ENCODE measurements at places on chromosomes 7 and 10.

- no peak for DNase-seq
Observed at GRCh38 chr10:62735464-62736167, 68.9 kb upstream of the ADO start.

- DNase-seq, result no peak
Observed at GRCh38 chr10:66214721-66215404, 711.0 kb upstream of the LRRTM3 start.

- DNase-seq, result no peak
Observed at GRCh38 chr10:23373156-23373555, 28.6 kb upstream of the C10orf67 start.

- peak; percentile 44 for DNase-seq
Observed at GRCh38 chr7:66145400-66146104, 30.9 kb downstream of the CRCP start.

DNA sequence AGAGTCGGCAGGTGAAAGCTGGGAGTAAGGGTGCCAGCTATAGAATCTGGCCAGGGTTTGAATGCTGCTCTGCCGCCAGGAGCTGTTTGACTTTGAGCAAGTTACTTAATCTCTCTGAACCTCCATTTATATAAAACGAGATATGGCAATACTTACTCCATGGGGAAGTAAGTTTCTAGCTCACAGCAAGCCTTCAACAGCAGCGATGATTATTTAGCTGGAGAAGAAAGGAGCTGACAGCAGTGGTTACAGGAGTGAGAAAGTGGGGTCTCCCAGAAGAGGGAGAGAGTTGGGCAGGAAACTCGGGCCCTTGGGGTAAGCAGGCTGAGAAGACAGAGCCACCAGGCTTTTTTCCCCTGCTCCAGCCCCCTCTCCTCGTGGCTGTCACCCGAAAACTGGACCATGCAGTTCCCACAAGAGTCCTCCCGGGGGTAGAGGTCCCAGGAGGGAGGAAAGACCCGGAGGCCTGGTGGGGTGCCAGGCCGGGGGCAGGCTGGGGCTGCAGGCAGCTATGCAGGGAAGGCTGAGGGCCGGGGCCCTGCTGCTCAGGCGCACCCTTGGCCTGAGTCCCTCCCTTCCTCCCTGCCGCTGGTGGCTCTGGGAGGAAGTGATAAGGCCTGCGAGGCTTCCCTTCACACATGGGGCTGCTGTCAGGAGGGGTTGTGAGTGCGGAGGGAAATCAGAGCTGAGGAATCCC lies 3.5 kb downstream of the NOS3 start:
- no peak for DNase-seq

DNA sequence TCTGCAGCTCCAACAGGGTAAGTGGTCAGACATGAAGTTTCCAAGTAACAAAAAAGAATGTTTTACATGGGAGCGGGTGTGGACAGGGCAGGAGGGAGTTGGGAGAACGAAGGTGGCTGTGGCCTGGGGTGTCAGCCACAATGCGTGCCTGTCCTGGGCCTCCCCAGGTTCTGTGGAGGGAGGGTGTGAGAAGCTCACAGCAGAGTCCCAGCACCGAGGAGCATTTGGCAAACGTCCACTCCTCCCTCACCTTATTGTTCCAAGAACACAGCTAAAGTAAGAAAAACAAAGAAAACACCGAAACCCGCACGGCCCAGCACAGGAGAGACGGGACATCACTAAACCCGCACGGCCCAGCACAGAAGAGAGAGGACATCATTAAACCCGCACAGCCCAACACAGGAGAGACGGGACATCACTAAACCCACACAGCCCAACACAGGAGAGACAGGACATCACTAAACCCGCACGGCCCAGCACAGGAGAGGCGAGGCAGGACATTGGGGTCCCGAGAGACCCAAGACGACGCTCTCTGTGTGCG lies 226.4 kb downstream of the MAD1L1 start:
- DNase-seq, result no peak

DNA sequence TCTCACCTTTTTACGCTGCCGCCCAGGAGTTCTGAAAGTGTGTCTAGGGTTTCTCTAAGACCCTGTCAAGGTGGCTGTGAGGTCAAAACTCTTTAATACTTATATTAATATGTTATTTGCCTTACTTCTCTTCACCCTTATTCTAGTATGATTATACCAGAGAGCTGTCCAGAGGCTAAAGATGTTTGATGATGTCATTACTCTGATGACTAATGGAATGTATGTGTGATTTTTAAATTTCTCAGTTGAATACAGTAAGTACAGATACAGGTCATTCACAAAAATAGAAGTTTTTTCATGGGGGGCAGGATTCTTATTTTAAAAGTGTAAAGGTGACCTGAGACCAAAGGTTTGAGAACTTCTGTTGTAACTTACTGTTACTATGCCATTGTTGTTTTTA lies 150.6 kb upstream of the FOXP2 start:
- DNase-seq, result no peak

DNA sequence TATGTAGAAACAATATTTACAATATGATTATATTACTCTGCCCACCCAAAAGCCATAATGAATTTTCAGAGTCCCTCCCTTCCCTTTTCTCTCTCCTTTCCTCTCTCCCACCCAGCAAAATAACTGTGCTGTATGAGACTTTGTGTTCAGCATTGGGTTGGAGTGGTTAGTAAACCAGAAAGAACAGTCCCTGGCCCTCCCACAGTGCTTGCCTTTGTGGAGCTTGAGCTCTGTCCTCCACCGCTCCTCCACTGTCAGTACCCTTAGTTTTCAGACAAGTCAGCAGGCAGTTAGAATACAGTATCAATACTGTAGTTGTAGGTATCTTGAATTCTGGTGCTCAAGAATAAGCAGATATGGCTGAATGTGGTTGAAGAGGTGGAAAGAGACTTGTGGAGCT lies 92.7 kb downstream of the CDK14 start:
- DNase-seq, result no peak

GRCh38 chr7:36367561-36368077 lies 22.0 kb upstream of the ANLN start:
- DNase-seq, result no peak

GRCh38 chr7:131620673-131621609 lies 64.5 kb upstream of the PODXL start:
- DNase-seq, result no peak

GRCh38 chr10:57638411-57638810 lies 629.3 kb downstream of the IPMK start:
- no peak for DNase-seq

DNA sequence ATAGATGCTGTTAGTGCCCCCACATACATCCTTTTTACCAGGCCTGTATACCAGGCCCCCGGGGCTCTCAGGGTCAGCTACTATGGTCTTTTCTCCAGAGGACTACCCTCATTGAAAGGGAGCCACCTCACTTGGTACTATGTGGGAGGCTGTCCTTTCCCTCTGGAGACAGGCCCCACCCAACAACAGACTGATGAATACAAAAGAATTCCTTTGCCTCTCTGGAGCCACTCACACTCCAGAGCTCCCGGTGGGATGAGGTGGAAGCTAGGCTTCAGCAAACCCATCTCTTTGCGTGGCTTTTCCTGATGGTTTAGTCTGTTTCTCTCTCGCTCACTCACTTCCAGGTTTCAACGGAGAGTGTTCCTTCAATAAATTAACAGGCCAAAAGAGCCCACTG lies 30.3 kb downstream of the ANKMY2 start:
- no peak for DNase-seq

GRCh38 chr10:96339956-96340904 lies 18.6 kb downstream of the OPALIN start:
- peak; percentile 47 for DNase-seq

- peak; percentile 69 for DNase-seq
Observed at GRCh38 chr7:108079648-108080591, 50.2 kb downstream of the LAMB4 start.

DNA sequence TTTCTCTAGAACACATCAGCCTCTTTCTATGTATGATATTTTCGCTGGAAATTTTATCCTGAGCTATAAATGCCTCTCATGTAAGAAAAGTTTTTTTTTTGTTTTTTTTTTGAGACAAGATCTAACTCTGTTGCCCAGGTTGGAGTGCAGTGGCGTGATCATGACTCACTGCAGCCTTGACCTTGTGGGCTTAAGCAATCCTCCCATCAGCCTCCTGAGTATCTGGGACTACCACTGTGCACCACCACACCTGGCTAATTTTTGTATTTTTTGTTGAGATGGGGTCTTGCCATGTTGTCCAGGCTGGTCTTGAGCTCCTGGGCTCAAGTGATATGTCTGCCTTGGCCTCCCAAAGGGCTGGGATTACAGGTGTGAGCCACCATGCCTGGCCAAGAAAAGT lies 80.4 kb downstream of the ADK start:
- DNase-seq, result no peak

GRCh38 chr10:4807761-4808507 lies 18.1 kb upstream of the AKR1E2 start:
- DNase-seq, result no peak

- DNase-seq, result no peak
Observed at GRCh38 chr10:44671319-44671718, 239.8 kb upstream of the TMEM72 start.

GRCh38 chr10:103193107-103193819 lies at the start of gene NT5C2:
Gene NT5C2, minus strand, starts transcription at chr10:103193272. Its CDS starts 18,314 bp downstream, at chr10:103174958.
- peak; percentile 29 for DNase-seq

DNA sequence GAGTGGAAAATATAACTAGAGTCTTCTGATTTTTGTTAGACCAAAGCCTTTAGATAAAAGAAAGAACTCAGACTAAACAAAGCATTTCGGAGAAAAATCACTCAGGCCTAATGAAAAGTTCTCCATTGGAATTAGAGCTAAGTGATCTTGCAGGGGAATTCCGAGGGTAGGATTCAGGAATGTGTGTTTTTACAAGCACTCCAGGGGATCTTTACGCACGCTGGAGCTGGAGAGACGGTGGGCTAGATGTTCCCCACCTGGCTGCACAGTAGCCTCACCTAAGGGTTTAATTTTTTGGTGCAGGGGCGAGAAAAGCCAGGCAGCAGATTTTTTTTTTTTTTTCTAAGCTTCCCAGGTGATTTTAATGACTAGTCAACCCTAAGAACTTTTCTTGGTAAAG lies 7.9 kb upstream of the PAPSS2 start:
- DNase-seq, result no peak

- no peak for DNase-seq
Observed at GRCh38 chr7:105636982-105637381, 55.7 kb upstream of the EFCAB10 start.

- DNase-seq, result no peak
Observed at GRCh38 chr7:35036361-35037171, 719 bp downstream of the DPY19L1 start.

DNA sequence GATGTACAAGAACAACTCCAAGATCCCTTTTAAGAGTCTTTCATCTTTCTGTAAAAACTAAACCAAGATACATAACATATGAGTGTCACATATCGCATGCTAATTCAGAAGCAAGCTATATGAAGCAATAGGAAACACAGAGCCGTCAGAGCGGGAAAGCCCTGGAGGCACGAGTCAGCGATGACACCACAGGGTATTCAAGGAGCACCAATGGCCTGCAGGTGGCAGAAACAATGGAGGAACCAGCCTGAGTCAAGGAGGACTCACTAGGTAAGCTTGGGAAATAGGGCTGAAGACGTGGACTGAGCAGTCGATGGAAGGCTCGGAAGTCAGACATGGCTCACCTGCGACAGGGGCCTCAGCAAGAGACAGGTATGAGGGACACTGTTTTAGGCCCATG lies 214.4 kb downstream of the FAM107B start:
- DNase-seq, result peak; percentile 16

GRCh38 chr7:30148951-30149459 lies 14.2 kb downstream of the MTURN start:
- no peak for DNase-seq

DNA sequence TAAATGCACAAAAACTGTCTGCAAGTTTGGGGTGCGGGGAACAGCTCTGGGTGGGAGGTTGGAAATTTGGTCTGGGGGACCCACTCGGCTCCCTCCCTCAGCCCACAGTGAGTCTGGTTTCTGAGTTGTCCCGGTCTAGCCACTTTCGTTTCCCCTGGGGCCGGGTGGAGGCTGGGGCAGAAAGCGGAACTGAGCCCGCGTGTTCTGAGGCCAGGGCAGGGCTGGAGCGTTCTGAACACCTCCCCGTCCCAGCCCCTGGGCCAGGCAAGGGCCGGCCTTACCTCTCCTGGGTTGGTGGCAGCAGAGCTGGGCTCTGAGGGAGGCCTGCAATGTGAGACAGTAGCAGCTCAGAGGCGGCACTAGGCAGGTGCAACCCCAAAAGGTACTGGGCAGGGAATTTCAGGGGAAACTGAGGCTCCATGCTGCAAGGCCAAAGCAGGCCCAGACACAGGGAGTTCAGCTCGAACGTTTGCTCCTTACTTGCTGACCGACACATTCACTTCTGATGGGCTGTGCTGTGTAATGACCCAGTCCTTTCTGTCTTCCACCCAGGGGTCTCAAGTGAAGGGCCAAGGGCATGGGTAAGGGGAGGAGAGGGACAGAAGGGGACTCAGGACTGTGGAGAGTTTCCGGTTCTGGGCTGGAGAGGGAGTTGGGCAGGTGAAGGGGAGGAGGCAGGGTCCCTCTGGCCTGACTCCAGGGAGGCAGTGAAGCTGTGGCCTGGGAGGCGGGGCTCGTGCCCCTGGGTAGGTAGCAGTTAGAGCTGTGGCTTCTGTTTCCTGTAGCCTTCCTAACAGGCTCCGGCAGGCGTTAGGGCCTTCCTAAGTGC lies 3.0 kb downstream of the IRF5 start:
- DNase-seq, result no peak

GRCh38 chr10:118444069-118444468 lies 101.9 kb upstream of the FAM204A start:
- no peak for DNase-seq

DNA sequence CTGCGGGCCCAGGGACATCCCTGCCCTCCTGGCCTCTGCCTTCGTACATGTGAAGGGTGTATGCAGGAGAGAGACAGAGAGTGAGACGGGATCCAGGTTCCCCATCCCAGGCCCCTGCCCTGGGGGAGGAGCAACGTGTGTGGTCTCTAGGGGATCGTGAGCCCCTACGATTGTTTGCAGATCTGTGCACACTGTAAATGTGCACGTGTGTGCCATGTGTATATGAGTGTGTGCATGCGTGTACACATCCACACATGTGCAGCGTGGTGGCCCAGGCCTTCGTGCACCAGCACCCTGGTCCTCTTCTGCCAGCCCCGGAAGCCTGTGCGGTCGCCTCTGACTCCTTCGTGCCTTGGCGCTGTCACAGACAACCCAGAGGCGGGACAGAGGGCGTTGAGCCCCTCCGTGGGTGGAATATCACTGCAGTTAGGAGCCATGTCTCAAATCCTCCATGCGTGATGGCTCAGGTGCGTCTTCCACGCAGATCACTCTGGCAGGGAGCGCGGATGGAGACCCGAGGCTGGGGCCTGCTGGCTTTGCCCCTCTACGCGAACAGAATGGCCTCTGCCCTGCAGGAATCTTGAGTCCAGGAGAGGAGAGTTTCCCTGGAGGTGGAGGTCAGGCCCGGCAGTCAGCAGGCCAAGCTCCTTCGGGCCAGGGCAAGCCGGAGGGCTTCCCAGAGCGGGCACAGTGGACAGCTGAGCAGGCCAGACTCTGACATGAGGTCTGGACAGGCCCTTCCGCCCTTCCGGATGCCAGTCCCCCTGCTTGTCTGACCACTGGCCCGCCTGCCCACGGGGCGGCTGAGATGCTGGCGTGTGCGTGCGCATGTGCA lies 97.5 kb downstream of the UNCX start:
- no peak for DNase-seq

GRCh38 chr7:102072003-102072402 lies 214.7 kb upstream of the SH2B2 start:
- DNase-seq, result no peak

GRCh38 chr7:32206987-32207386 lies 136.8 kb upstream of the PDE1C start:
- no peak for DNase-seq
